ENCODE measurements at places on chromosomes 11 and 22.

DNA sequence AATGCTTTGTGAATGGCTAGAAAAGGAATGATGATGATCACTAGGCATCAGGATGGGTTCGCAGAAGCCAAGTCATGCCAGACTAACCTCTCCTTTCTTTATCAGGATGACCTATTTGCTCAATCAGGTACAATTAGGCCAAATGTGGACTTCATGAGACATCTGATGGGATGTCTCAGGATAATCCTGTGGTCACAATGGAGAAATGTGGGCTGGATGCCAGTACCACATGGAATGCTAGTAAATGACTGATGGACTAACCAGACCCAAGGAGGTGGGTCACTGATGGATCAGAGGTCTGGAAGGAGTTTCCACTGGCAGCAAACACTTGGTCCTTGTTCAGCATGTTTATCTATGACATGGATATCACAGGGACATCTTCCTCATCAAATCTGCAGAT, 94.8 kb upstream of the PHOX2A start:
- no peak for DNase-seq

GRCh38 chr11:121229495-121230215, 62.9 kb upstream of the SC5D start:
- DNase-seq, result no peak

- DNase-seq, result no peak
Measured at GRCh38 chr11:65780770-65781151, at the start of gene AP5B1. Gene AP5B1, minus strand, starts transcription at chr11:65780976. Its CDS starts 385 bp downstream, at chr11:65780591.

- DNase-seq, result no peak
Measured at GRCh38 chr11:129698212-129698611, 117.4 kb upstream of the TMEM45B start.

- no peak for DNase-seq
Measured at GRCh38 chr11:93689240-93689639, 27.8 kb downstream of the CEP295 start.

- no peak for DNase-seq
Measured at GRCh38 chr11:32162351-32162750, 71.5 kb downstream of the RCN1 start.

DNA sequence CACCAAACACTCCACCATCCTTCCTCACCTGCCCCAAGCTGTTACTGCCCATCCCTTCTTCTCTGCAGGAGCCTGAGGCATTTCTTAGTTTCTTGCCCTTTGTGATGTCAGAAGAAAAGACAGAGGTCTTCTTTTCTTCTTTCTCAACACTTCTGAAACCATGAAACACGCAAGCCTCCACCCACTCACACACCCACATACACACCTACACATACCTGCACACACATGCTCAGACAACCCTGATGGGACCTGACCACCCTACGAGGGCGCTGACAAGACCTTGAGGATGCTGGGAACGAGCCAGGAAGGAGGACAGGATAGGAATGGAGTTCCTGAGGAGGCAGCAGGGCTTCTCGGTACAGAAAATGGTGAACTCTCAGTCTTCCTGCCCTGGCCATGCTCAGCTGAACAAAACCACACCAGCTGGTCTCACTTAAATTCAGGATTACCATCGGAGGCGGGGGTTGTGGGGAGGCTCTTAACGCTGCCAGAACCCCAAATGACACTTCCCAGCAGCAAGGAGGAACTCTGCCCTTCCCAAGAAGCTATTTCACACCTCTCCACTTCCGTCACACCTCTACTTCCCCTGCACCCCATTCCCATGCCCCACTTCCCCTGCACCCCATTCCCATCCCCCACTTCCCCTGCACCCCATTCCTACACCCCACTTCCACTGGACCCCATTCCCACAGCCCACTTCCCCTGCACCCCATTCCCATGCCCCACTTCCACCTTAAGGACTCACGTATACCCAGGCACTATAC, 41.0 kb downstream of the CSF2RB start:
- DNase-seq, result no peak

DNA sequence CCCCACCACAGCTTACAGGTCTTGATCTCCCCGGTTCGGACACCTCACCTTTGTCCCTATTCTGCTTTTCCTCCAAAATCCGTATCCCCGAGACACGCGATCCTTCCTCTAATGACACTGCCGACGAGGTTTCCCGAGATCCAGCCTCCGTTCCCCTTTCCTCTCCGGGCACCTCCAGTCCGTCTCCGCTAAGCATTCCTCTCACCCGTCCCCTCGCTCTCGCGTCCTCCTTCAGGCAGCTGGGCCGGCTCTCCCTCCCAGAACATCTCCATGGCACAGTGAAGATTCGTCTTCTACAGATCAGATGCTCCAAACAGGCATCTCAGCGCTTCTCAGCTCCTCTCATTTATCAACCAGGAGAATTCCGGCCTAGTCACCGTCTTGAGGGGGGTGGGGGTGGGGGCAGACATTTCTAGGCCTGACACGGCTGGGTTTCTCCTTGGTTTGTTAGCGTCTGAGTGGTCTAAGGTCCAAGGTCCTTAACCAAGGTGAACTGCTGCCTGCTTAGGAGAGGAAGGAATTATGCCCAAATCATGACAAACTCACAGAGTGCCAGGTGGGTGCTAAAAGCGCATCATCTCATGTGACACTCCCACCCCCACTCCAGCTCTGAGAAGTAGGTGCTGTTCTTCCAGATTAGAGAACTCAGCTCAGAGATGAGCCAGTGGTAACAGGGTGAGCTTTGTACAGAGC, at the start of gene SPTBN2:
SPTBN2 (minus strand) TSS at position 524 of the 693 bp plus-strand sequence. CDS start 7,976 bp downstream, outside the sequence.
- no peak for DNase-seq

- no peak for DNase-seq
Measured at GRCh38 chr22:30615543-30615954, 8.6 kb downstream of the TCN2 start.

- DNase-seq, result no peak
Measured at GRCh38 chr11:118322721-118323120, 18.2 kb downstream of the CD3E start.

GRCh38 chr22:44341431-44342346, 28.9 kb upstream of the SHISAL1 start:
- DNase-seq, result no peak

GRCh38 chr11:77276271-77276670, 25.2 kb downstream of the GDPD4 start:
- no peak for DNase-seq

- DNase-seq, result no peak
Measured at GRCh38 chr11:128098781-128099180, 488.6 kb downstream of the ETS1 start.

GRCh38 chr11:7573193-7573557, 59.4 kb downstream of the PPFIBP2 start:
- no peak for DNase-seq

DNA sequence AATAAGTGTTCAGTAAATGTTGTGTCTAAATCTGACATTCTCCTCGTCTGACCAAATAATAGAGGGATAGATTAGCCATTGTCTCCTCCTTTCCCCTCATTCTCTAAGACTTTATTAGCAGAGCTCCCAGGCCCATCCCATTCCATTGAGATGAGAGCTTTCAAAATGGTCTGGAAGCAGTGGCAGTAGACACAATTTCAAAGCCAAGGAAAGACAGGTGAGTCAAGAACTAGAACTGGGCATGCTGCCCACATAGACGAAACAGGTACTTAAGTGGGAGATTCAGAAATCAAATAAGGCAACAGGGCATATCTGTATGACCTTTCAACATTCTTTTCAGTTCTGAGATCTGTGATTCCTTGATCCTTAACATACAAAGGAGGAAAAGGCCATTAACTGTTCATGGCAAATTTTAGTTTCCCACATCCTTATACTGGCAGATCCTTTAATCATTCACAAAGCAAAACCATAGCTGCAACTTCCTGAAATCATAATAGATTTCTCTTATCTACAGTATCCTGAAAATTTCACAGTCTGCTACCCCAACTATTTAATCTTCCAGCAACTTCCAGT, 96.6 kb upstream of the KCNA4 start:
- DNase-seq, result no peak

GRCh38 chr11:64638018-64638665, 47.1 kb downstream of the SLC22A12 start:
- no peak for DNase-seq

- DNase-seq, result no peak
Measured at GRCh38 chr11:124846070-124846673, 19.1 kb upstream of the ROBO3 start.

GRCh38 chr11:13970986-13971385, 8.5 kb downstream of the SPON1 start:
- DNase-seq, result no peak

- no peak for DNase-seq
Measured at GRCh38 chr22:32754413-32755041, 47.0 kb upstream of the TIMP3 start.

GRCh38 chr11:63767267-63767564, 1.4 kb downstream of the ZFTA start:
- no peak for DNase-seq

GRCh38 chr11:99199341-99199740, 178.6 kb downstream of the CNTN5 start:
- DNase-seq, result no peak

DNA sequence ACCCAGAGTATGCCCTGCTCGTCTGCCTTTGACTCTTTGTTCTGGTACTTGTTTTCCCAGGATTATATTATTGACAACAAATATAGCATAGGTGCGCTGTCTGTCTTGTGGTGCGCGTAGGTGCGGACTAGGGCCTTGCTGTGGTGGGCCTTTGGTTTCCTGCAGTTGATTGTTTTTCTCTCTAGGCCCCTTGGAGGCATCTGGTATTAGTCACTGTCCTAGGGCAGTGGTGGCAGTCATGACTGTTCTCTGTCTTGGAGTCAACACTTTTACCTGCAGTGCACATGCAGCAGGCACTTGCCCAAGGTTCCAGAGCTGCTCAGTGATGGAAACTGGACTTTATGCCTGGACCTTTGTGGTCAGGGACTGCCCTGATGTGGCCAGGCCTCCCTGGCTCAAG, 18.6 kb downstream of the PPP6R2 start:
- DNase-seq, result no peak

GRCh38 chr11:38667359-38667758, 2069.3 kb upstream of the RAG2 start:
- no peak for DNase-seq

DNA sequence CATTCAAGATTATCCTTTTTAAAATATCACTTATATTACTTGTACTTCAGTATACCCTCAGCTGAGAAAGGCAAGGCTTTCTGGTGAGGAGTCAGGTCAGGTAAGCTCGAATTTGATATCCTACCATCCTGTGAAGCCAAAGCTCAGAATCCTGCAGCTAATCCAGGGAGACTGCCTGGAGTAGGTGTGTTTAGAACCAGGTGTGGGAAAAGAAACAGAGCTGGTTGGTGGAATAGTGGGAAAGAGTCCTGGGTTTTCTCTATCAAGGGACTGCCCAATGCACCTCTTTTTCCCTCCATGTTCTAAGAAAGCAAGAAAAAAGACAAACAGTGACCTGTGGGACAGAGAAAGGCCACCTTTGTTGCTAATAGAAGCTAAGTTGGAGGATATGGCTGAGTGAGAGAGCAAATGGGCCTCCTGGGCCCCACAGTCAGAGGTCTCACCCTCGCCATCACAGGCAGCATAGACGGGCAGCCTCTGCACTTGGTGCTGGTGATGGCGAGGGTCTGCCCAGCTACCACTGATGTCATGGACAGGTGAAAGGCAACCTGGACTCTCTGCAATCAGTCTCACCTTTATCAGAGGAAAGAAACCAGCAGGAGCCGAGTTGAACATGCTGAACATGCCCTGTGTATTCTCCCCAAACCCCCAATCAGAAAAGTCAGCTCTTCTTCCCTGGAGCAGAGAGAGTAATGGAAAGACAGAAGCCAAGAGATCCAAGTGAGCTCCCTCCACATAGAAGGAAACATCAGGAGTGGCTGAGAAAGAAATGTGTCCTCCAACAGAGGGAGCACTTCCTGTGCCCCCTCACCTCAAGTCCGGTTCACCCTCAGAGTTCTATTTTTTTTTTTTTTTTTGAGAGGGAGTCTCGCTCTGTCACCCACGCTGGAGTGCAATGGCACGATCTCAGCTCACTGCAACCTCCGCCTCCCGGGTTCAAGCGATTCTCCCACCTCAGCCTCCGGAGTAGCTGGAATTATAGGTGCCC, 491.3 kb downstream of the BUD13 start:
- no peak for DNase-seq

DNA sequence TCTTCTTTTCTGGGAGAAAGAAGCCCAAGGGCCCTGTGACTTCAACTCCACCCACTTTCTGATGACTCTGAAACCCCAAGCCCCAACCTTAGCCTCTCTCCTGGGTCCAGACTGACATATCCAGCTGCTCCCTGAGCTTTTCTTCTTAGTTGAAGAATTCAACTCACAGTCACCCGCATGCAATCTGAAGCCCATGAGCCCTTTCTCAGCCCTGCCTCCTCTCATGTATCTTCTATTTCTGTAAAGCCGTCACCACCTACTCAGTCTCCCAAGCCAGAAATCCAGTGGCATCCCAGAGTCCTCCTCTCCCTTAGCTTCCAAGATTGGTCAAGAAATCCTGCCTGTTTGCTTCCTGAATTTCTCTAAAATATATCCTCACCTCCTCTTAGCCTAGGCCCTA, 7.1 kb upstream of the TMA7B start:
- no peak for DNase-seq

GRCh38 chr11:8917157-8917825, 6.3 kb downstream of the AKIP1 start:
- DNase-seq, result no peak

- no peak for DNase-seq
Measured at GRCh38 chr11:68379206-68379605, 66.8 kb downstream of the LRP5 start.

- DNase-seq, result peak; percentile 62
Measured at GRCh38 chr11:123061403-123062157, at the start of gene HSPA8. Gene HSPA8, minus strand, starts transcription at chr11:123062136. Its CDS starts 812 bp downstream, at chr11:123061324.

DNA sequence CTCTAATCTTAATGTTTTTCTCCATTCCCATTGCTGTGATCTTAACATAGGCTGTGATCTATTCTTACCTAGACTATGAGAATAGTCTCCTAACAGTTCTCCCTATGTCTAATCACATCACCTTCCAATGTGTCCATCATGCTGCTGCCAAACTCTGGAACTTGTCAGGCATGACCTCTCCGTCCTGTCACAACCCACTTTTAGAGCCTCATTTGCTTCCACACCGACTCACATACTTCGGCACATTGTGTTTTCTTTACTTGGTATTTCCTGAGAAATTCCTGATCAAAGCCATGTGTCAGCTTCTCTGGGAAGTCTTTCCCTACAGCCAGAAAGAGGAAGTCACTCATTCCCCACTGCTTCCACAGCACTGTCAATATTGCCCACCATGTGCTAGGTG, 40.5 kb upstream of the BIRC3 start:
- DNase-seq, result no peak

DNA sequence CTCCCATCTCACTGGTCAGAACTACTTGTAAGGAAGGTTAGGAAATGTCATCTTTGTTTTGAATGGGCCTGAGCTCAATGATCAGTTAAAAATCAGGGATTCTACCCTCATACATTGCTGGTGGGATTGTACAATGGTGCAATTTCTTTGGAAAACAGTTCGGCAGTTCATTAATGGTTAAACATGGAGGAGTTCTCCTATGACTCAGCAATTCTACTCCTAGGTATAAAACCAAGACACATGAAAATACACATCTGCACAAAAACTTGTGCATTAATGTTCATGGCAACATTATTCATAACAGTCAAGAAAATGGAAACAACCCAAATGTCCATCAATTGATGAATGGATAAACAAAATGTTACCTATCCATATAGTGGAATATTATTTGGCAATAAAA, 4.9 kb upstream of the APOA5 start:
- no peak for DNase-seq

Measured in amygdala (tissue), 56 donors.